Stimulated activated CD8-positive, alpha-beta memory T cell treated with anti-CD3 and anti-CD28 coated beads, Interleukin-2, amount 100 ng/mL, for 1 hour (primary cell): ENCODE measurements at places on chromosomes 12 and 14.

GRCh38 chr14:71290960-71291466, 383.8 kb downstream of the PCNX1 start:
- no peak for DNase-seq

DNA sequence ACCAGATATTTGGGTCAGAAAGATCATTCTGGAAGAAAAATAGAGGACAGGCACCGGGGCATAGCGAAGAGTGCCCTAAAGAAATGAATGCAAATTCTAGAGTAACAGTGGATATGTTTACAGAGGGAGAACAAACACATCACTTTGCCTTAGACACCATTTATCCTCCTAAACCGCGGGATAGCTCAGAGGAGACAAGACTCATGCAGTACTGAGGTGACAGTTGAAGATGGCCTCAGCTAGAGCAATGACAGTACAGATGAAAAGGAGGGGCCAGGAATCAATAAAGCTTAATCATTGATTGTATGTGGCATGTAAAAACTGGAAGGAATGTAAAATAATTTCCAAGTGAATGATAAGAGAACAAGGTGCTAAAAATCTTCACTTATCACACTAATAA, 10.5 kb upstream of the PPP1R12A start:
- DNase-seq: no peak

DNA sequence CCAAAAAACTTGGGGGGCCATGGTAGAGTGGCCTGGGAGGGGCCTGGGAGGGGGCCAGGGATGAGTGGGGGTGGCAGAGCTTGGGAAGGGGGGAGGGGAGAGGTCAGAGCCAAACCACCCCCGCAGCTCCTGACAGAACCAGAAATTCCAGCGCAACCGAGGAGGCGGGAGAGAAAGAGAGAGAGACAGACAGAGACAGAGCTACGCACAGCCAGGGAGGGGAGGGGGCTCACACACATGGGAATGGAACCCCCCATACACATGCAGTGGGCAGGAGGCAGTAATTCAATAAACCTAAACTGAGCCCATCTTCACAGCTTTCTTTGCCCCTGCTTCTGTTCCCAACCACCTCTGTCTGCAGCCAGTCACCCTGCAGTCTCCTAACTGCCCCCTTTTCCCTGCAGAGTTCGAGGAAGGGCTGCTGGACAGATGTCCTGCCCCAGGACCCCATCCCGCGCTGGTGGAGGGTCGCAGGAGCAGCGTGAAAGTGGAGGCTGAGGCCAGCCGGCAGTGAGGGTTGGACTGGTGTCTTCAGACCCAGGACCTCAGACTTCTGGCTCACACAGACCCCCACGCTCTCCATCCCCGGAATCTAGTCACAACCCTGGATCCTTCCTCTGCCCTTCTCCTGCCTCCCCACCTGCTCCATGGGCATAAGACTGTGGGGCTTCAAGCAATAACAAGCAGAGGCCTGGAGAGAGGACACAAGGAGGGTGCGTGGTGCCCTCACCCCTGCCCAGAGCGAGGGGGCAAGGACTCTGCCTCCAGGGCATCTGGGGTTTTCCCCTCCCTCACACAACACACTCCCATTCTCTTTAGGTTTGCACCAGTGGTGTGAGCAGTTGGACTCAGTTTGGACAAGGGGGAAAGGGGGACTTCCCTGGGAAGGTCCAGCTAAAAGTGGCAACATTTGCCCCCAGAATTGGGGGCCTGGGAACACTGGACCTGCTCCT, 5.6 kb downstream of the NAB2 start:
- no peak for DNase-seq

GRCh38 chr14:70094631-70095030, 94.1 kb downstream of the SLC8A3 start:
- DNase-seq: no peak

DNA sequence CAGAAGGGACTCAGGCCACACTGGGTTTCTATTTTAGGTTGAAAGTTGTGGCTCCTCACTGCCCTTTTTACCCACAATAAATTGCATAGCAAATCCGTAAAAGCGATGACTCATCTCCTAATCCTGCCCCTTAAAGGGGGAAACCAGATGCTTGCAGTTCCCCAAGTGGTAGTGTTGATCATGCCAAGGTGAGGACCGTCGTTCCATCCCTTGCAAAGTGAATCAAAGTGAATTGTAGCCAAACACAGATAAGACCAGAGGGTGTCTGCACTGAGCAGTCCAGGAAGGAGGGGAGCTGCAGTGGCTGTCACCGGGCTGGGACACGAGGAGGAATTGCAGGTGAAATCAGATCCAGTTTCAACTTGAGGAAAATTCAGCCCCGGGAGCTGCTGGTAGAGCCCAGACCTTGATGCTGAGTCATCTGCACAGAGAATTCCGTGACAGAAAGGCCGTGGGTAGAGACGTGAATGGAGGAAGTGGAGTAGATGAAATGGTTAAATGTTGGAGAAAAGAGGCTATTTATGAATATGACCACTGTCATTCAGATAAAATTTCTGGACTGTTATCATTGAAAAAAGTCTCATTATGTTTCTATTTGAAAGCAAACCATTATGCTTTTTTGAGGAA, 44.2 kb upstream of the MMP17 start:
- no peak for DNase-seq

DNA sequence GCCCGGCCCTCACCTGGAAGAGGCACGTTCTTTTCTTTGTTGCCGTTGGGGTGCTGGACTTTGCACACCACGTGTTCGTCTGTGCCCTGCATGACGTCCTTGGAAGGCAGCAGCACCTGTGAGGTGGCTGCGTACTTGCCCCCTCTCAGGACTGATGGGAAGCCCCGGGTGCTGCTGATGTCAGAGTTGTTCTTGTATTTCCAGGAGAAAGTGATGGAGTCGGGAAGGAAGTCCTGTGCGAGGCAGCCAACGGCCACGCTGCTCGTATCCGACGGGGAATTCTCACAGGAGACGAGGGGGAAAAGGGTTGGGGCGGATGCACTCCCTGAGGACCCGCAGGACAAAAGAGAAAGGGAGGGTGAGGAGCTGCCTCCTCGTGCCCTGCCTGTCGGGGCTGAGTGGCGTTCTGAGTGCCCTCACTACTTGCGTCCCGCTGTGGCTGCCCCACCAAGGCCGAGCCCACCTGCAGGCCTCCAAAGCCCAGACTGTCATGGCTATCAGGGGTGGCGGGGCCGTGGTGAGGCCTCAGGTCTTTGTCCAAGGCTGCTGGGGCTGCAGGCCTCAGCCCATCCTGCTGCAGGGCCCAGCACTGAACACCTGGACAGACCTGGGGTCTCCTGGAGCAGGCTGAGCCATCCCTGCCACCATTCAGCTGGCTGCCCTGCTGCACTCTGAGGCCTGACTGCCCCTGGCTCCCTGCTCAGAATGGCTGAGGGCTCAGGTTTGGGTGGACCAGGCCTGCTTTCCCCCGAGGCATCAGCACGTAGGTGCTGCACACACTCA, 329.7 kb downstream of the TMEM121 start:
- DNase-seq: no peak

- DNase-seq: no peak
Observed at GRCh38 chr14:20179218-20179617, 11.5 kb upstream of the OR11G2 start.

DNA sequence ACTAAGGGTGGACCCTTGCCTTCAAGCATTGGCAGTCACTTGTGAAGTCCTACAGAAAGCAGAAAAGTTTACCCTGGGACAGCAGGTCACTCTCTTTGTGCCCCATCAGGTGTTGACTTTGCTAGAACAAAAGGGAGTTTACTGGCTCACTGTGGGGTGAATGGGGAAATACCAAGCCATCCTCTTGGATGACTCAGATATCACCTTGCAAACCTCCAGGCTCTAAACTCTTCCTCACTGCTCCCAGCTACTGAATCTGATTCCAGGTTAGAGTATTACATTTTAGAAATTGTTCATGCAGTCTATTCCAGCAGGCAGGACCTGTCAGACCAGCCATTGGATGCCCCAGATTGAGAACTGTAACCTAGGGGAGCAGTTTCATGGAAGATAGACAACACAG, 7.3 kb upstream of the EDDM3B start:
- DNase-seq: no peak

GRCh38 chr12:7915661-7916403, 20.2 kb downstream of the SLC2A3 start:
- no peak for DNase-seq

- no peak for DNase-seq
Observed at GRCh38 chr12:27052176-27052575, 29.8 kb downstream of the MED21 start.

DNA sequence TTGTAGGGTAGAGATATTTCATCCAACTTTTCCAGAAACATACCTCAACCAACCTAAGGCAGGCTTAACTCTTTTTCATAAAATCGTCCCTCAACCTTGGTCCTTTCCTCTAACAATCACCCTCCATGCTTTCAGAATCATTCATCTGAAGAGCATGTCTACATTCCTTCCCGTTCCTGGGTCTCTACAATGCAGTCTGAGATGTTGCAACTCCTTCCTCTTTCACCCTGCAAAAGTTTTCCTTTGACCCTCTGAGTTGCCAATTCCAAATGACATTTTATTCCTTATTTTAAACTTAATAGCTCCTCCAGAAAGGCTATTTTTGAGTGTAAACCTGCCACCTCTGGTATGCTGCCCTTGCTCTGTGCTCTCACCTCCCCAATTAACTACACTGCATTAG, 16.7 kb downstream of the SLC7A7 start:
- DNase-seq: no peak

GRCh38 chr14:102363182-102363943, 622 bp downstream of the TECPR2 start:
- no peak for DNase-seq

DNA sequence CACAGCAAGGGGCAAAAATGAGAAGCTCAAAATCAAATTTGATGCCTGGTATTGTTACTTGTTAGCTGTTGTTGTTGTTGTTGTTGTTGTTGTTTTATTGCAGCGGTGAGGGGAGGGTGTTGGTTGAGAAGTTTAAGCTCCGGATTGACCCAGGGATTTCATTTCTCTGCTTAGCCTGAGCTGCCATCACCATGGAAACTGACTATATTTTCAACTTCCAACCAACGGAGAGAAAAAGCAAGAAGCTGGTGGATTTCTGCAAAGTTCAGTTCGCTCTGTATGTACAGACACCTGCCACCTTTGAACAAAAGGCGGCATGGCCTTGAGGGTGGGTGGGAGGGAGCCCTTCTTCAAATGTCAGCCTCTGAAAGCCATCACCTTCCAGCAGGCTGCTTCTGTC, 194.5 kb upstream of the NOS1 start:
- DNase-seq: no peak

GRCh38 chr12:16198884-16199283, 78.6 kb downstream of the SLC15A5 start:
- DNase-seq: no peak

DNA sequence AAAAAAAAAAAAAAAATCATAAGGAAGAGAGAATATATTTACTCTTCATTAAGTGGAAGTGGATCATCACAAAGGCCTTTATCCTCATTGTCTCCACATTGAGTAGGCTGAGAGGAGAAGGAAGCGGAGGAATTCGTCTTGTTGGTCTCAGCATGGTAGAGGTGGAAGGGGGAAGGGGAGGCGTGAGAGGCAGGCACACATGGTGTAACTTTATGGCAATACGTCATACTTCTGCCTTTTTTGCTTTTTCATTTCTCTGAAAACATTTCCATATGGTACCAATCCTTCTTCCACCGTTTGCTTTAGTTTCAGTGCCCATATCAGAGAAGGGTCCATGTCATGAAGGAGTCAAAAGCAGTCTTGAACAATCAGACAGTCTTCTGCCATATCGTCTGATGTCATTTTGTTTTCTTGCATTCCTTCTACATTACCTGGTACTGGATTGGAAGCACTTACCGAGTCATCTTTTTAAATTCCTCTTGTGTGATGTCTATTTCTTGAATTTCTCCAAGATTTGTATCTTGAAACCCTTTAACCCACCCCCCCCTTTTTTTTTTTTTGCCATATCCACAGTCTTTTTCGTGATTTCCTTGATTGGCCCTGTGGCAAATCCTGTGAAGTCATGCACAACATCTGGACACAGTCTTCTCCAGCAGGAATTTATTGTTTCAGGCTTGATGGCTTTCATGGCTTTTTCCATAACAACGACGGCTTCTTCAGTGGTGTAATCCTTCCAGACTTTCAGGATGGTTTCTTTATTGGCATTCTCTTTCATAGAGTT, 8.9 kb downstream of the FUT8 start:
- DNase-seq: no peak

GRCh38 chr14:98288825-98289224, 983.2 kb downstream of the BCL11B start:
- no peak for DNase-seq
